ENCODE measurements at places on chromosomes 11 and 22. TPM values are rescaled to one million over a fixed set of nuclear protein-coding genes. Genes with fewer than 3 reads are reported as not detected.

DNA sequence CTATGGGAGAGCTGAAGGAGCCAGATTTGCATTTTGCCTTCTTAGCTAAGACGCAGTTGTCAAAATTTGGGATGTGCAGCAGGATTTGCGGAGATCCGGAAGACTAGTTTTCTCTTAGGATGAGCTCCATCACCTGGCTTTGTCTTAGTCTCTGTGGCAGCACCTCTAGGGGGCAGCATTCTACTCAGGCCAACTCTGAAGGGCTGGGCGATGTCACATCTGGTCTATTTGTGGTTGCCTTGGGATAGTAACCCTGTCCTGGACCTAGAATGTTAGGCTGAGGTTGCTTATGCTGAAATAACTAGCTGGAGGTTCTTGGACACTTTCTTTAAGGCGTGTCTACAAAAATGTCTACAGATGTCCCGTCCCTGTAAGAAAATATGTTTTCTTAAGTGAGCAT, 116.2 kb downstream of the FAT3 start:
- DNase-seq = no peak

DNA sequence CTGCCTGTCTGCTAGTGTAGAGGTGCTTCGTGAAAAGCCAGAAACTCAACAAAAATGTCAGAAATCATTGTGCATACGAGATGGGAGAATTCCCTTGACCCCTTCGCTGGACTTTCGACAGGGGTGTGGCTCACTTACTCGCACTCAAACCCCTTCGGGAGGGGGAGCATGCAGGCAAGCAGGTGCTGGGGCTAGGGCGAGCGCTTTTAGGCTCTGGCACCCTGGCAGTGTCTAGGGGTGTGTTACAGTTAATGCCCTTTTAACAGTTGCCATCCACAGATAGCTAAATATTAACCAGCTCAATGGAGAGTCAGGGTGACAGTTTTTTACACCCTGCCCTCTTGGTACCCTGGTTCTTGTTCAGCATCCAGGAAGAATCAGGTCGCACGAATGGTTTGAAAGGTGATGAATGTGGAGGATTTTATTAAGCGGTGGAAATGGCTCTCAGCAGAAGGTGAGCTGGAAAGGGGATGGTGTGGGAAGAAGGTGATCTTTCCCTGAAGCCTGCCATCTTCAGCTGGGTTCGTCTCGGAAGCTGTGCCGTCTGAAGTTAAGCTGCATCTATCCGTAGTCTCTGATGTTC, 59.6 kb upstream of the SHANK2 start:
- DNase-seq = no peak

GRCh38 chr11:59814021-59814420, 3.4 kb upstream of the MRPL16 start:
- no peak for DNase-seq

Gene LUZP2
- not detected for total RNA-seq

DNA sequence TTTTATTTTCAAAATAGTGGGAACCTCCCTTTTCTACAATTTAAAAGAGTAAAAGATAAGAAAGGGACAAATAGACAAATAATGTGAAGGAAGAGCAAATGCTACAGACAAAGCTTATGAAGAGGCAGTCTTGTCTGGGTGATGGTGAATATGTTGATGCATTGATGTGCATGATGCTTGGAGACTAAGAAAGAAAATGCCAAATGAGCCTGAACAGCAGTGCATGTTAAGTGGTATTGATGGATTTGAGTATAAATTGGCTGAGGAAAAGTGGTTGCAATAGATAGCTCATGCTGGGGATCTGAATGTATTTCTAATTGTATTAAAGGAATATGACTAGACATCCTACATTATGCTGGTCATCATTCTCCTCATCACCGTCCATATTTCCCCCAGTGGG, 268.6 kb upstream of the ANO5 start:
- no peak for DNase-seq
